ENCODE measurements at places on chromosomes 4 and X. TPM values are rescaled to one million over a fixed set of nuclear protein-coding genes. Genes with fewer than 3 reads are reported as not detected.

ZNF157 gene
- polyA plus RNA-seq: 0.35 TPM

HSFX4 gene
- polyA plus RNA-seq: 0.61 TPM

MAOB gene
- 0.95 TPM for polyA plus RNA-seq

LUZP4 gene
- polyA plus RNA-seq: not detected

BEX1 gene
- polyA plus RNA-seq: 2.7 TPM

ANTXR2 gene
- polyA plus RNA-seq: 98.0 TPM

- DNase-seq: no peak
These were observed 170.4 kb upstream of the CASK start for GRCh38 chrX:42093756-42094155.

GRCh38 chrX:38335382-38335781, 8.1 kb upstream of the RPGR start:
- DNase-seq: no peak

GRCh38 chrX:118350706-118351105, 4.8 kb downstream of the WDR44 start:
- no peak for DNase-seq

DNA sequence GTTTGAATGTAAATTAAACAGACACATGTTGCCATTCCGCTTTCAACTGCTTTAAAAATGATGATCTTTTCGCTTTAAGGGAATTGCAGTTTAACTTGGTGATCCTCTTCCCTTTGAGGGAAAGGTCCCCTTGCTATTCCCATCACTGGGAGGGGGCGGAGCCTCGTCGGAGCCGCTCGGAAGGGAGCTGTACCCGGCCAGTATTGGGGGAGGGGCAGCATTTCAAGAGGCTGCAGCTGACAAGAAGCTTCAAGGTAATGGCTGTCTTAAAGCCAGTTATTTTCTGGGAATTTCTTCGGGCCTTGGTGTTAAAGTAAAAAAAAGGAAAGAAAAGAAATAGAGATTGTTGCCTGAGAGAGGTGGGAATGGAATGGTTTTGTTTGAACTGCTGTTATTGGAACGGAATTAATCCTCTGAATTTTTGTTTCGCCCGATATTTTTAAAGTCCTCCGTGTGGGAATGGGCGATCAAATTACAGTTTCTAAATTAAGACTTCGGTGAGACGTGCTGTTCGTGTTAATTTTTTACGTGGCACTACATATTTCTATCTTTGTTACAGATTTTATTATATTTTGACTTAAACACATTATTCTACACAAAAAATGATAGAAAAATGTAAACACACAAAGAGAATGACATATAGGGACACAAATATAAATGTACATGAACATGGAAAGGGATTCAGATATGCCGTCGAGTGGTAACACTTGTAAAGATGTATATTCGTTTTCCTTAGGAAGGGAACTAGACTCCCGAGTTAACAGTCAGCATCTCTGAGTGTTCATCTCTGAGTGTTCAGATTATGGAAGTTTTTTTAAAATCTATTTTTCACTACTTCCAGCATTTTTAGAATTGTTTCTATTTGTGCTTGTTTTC, 9.2 kb downstream of the PWWP3B start:
- no peak for DNase-seq

GRCh38 chr4:12943069-12943468, 541.1 kb downstream of the RAB28 start:
- DNase-seq: no peak

DNA sequence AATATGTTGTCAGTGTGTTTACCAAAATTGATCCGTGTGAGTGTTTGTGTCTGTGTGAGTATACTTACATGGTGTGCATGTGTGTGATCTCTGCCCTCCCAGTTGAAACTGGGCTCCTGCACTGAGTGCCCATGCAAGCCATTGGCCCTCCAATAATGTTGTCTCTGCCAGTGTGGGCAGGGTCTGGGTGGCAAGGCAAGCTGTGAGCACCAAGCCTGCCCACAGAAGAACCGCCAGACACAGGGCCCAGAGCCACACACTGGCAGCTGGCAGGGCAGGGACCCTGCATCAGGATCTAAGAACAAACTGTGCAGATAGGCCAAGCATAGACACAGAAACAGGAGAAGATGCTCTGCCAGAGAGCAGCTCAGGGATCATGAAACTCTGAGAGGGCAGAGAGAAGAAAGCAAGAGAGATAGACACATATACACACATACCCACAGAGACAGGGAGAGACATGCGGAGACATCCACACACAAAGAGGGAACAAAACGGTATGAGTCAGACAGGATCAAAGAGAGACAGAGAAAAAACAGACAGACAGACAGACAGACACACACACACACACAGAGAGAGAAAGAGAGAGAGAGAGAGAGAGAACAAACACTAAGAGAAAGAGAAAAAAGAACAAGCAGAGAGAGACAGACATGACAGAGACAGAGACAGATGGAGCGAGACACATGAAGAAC, 555.0 kb downstream of the MID1IP1 start:
- no peak for DNase-seq

- DNase-seq: peak; percentile 52
These were observed 80.9 kb downstream of the CNGA2 start for GRCh38 chrX:151815398-151815797.

- no peak for DNase-seq
These were observed 330.5 kb upstream of the GALNT7 start for GRCh38 chr4:172838111-172838510.

DNA sequence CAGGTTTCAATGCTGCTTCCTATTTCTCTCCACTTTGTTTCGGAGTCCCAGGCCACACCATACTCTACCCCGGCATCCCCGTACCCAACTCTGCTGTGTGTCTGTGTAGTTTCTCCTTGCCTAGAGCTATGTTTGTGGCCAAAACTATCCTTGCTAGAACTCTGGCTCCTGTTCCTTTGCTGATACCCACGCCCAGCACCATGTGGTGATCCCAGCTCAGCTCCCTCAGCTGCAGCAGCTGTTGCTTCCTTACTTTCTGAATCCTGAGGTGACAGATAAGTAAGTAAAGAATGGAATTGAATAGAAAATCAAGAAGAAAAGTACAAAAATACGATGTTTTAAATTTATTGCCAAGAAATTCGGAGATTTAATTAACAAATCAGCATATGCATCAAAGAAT, 55.8 kb downstream of the CASP3 start:
- DNase-seq: no peak

- DNase-seq: no peak
These were observed 26.0 kb downstream of the ADD1 start for GRCh38 chr4:2869659-2870058.

GRCh38 chr4:7418131-7418943, 16.4 kb downstream of the PSAPL1 start:
- DNase-seq: no peak

- no peak for DNase-seq
These were observed 243.0 kb upstream of the TRAM1L1 start for GRCh38 chr4:117328333-117328732.

DNA sequence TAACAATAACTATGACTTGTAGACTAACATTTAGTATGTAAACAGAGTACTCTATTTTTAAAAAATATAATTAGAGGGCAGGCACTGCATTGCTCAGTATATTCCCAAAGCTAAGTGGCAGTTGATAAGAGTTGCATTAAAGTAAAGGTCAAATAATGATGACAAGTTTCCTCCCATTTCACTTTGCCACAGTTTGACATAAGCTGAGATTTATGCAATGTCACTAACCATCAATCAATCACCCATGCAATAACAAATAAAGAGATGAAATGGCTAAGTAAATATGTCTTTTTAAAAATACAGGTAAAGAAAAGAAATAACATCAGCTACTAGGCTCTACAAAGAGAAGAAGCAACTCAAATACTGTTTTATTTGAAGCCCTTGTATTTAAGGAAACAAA, 673.4 kb downstream of the PCDH18 start:
- DNase-seq: no peak

DNA sequence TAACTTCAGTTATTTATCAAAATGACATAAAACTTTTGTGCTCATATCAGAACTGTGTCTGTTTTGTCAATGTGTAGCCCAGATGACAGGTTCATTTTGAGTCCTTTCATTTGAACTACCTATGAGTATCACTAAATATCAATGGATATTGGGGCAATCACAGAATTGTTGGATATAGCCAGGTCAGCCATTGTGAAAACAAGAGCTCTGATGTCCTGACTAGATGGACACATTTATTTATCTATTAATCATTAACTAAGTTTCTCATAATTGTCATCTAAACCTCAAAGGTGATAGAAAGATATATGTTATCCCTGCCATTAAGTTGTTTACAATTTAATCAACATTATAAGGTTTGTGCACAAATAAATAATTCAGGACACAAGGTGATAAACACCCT, 638.3 kb upstream of the GRIA3 start:
- DNase-seq: no peak

- no peak for DNase-seq
These were observed 10.3 kb downstream of the STAP1 start for GRCh38 chr4:67568820-67569219.

DNA sequence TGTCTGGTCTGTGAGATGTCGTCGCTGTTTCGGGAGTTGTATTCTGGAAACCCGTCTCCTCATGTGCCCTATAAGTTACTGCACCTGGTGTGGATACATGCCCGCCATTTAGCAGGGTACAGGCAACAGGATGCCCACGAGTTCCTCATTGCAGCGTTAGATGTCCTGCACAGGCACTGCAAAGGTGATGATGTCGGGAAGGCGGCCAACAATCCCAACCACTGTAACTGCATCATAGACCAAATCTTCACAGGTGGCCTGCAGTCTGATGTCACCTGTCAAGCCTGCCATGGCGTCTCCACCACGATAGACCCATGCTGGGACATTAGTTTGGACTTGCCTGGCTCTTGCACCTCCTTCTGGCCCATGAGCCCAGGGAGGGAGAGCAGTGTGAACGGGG, 1.4 kb downstream of the USP27X start:
- no peak for DNase-seq
